ENCODE measurements at places on chromosomes 3 and 15. TPM values are rescaled to one million over a fixed set of nuclear protein-coding genes. Genes with fewer than 3 reads are reported as not detected.

GRCh38 chr15:86165265-86166211, 85.9 kb downstream of the AGBL1 start:
- no peak overlapping the region for H3K27ac ChIP-seq
- H3K27me3 ChIP-seq = no peaks in the 10 kb centered on the region
- H3K36me3 ChIP-seq = no peaks in the 10 kb centered on the region
- H3K4me3 ChIP-seq = no peak overlapping the region
- DNase-seq = no peak

- H3K4me3 ChIP-seq = no peak overlapping the region
- no peaks in the 10 kb centered on the region for H3K4me1 ChIP-seq
- H3K27me3 ChIP-seq = no peaks in the 10 kb centered on the region
- no peak overlapping the region for H3K27ac ChIP-seq
- DNase-seq = no peak
Observed at GRCh38 chr3:104523136-104523535, 843.6 kb upstream of the ALCAM start.

DNA sequence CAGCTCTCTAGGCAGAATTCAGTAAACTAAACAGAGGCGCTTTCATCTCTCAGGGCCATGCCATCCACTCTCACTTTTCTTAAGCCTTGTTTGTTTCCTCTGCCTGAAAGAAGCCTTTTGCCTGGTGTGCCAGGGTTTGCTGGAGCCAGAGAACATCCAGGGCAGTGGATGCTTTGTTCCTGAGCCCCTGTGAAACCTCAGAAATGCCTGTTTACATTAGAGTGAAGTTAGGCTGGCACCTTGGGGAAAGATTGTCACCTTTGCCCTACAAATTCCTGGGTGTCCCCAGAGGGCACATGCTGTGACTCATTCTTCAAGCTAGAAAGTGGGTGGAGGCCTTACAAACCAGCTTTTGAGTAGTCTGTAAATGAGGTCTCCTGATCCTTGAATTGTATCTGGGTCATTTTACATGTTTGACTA, 10.7 kb upstream of the TRAK1 start:
- H3K4me1 ChIP-seq = peaks cover 35% of the 10 kb centered on the region
- H3K36me3 ChIP-seq = no peaks in the 10 kb centered on the region
- no peak overlapping the region for H3K4me3 ChIP-seq

DNA sequence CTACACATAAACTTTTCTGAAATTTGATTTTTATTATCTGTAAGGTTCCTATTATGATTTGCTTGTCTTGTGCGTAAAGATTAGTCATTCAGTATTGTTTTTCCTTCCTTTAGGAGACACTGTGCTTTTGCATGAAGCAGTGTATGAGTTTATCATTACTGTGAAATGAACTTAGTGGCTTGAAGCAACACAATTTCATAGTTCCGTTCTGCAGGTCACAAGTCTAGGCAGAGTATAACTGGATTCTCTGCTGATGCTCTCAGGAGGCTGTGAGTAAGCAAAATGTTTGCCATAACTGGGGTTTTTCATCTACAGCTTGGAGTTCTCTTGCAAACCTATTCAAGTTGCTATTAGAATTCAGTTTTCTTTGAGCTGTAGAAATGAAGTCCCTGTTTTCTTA, 1136.1 kb downstream of the OTOL1 start:
- H3K27me3 ChIP-seq = no peaks in the 10 kb centered on the region
- H3K36me3 ChIP-seq = no peaks in the 10 kb centered on the region
- no peaks in the 10 kb centered on the region for H3K4me1 ChIP-seq
- no peak overlapping the region for H3K4me3 ChIP-seq
- DNase-seq = no peak

DNA sequence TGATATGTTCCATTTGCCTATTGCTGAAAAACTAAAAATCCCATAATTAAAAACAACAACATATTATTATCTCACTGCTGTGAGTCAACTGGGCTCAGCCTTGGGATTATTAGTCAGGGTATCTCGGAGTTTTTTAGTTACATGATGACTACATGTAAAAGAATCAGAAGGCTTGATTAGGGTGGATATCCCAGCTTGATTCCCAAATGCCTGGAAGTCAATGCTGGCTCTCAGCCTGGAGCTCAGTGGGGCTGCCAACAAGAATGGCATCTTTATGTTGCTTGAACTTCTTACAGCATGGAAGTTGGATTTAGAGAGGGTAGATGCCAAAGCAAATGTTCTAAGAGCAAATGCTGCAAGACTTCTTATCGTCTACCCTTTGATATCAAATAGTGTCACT, 278.5 kb downstream of the PLOD2 start:
- no peak for DNase-seq
- H3K4me1 ChIP-seq = no peaks in the 10 kb centered on the region
- no peaks in the 10 kb centered on the region for H3K36me3 ChIP-seq
- H3K4me3 ChIP-seq = no peak overlapping the region

- no peak overlapping the region for H3K4me3 ChIP-seq
- H3K4me1 ChIP-seq = no peaks in the 10 kb centered on the region
- no peaks in the 10 kb centered on the region for H3K27me3 ChIP-seq
- no peak overlapping the region for H3K27ac ChIP-seq
- no peaks in the 10 kb centered on the region for H3K36me3 ChIP-seq
- no peak for DNase-seq
Observed at GRCh38 chr3:70224337-70224736, 88.1 kb downstream of the MDFIC2 start.

DNA sequence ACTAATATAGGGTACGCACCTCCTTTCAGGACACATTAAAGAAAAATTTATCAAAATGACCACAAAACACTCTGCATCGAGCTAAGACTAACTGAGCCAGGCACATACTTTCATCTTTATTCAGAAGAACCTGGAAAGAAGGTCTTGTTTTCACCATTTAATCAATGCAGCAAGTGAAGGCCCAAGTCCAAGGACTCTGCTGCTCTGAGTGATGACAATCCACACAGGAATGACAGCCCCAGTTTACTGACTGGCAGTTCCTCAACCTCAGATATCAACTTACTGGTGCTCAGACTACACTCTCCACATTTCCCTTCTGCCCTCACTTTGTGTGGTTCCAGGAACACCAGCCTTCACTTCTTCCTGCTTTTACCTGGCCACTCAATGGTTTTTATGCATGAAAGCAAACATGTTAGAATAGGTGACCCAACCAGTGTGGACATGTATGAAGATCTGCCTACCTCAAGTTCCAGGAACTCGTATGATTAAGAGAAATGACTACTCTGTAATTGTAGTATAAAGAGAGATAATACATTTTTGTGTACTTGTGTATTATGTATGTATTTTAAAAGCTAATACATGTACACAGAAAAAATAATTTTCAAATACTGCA, 29.1 kb upstream of the RASA2 start:
- peaks cover 15% of the 10 kb centered on the region for H3K4me1 ChIP-seq
- no peaks in the 10 kb centered on the region for H3K36me3 ChIP-seq

GRCh38 chr3:52404391-52404790, 40.5 kb downstream of the SEMA3G start:
- no peak overlapping the region for H3K4me3 ChIP-seq
- DNase-seq = no peak
- H3K27me3 ChIP-seq = no peaks in the 10 kb centered on the region
- peaks cover 91% of the 10 kb centered on the region for H3K36me3 ChIP-seq

- peaks cover 5% of the 10 kb centered on the region for H3K4me1 ChIP-seq
- no peaks in the 10 kb centered on the region for H3K27me3 ChIP-seq
- peaks cover 52% of the 10 kb centered on the region for H3K36me3 ChIP-seq
- H3K4me3 ChIP-seq = no peak overlapping the region
Observed at GRCh38 chr15:52348056-52348745, 52.6 kb upstream of the MYO5C start.

DNA sequence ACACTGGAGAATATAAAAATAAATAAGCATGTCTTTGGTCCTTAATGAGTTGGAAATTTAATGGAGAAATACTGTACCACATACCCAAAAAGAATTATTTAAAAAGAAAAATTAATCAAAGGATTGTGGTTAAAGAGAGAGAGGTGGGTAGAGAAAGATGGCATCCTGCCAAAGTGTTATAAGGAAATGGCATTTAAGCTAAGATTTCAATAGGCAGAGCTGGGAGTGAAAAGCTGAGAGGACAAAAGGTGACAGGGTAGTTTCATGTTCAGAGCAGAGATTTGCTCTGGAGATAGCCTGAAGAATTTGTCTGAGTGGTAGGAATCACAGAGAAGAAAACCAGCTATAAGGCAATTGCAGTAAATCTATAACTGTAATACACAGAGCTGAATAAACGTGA, 181.0 kb downstream of the SI start:
- no peak overlapping the region for H3K27ac ChIP-seq
- DNase-seq = no peak
- no peaks in the 10 kb centered on the region for H3K27me3 ChIP-seq
- H3K4me1 ChIP-seq = no peaks in the 10 kb centered on the region
- no peaks in the 10 kb centered on the region for H3K36me3 ChIP-seq

GRCh38 chr15:81091889-81092558, 42.0 kb upstream of the CFAP161 start:
- H3K27ac ChIP-seq = no peak overlapping the region
- H3K27me3 ChIP-seq = no peaks in the 10 kb centered on the region
- H3K4me3 ChIP-seq = no peak overlapping the region
- no peak for DNase-seq

GRCh38 chr3:153289334-153289808, 127.3 kb downstream of the RAP2B start:
- H3K27ac ChIP-seq = no peak overlapping the region
- H3K4me1 ChIP-seq = peaks cover 23% of the 10 kb centered on the region
- DNase-seq = no peak
- H3K4me3 ChIP-seq = no peak overlapping the region
- no peaks in the 10 kb centered on the region for H3K27me3 ChIP-seq
- no peaks in the 10 kb centered on the region for H3K36me3 ChIP-seq

DNA sequence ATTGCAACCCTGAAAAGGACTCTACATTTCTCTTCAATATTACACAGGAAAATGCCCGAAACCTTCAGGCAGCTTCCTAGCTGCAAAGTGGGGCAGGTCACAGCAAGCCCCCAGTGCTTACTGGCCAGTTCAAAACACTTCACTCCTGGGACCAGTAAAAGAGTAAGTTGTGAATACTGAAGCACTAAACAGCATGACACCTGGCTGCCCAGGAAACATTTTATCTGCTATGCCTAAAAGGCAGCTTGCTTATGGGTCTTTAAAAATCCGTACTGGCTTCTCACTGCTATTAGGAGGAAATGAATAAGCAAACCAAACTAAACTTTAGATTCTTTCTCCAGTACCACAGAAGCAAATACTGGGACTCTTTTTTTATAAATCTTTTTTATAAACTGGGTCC, 457.9 kb upstream of the ALCAM start:
- H3K4me3 ChIP-seq = no peak overlapping the region
- H3K27me3 ChIP-seq = no peaks in the 10 kb centered on the region
- no peaks in the 10 kb centered on the region for H3K4me1 ChIP-seq
- no peak for DNase-seq
- no peaks in the 10 kb centered on the region for H3K36me3 ChIP-seq

- H3K4me1 ChIP-seq = no peaks in the 10 kb centered on the region
- DNase-seq = no peak
- H3K36me3 ChIP-seq = no peaks in the 10 kb centered on the region
Observed at GRCh38 chr3:181446741-181447140, 265.0 kb upstream of the SOX2 start.

ZNF860 gene
- total RNA-seq = 1.6 TPM

PIK3R4 gene
- total RNA-seq = 26.3 TPM

CHST13 gene
- 1.5 TPM for total RNA-seq

IL17RC gene
- 27.2 TPM for total RNA-seq

EEFSEC gene
- 15.6 TPM for total RNA-seq

SERINC4 gene
- total RNA-seq = not detected

Data from lower lobe of right lung (tissue), 2 donors.